ENCODE measurements at places on chromosomes 5 and 9.

DNA sequence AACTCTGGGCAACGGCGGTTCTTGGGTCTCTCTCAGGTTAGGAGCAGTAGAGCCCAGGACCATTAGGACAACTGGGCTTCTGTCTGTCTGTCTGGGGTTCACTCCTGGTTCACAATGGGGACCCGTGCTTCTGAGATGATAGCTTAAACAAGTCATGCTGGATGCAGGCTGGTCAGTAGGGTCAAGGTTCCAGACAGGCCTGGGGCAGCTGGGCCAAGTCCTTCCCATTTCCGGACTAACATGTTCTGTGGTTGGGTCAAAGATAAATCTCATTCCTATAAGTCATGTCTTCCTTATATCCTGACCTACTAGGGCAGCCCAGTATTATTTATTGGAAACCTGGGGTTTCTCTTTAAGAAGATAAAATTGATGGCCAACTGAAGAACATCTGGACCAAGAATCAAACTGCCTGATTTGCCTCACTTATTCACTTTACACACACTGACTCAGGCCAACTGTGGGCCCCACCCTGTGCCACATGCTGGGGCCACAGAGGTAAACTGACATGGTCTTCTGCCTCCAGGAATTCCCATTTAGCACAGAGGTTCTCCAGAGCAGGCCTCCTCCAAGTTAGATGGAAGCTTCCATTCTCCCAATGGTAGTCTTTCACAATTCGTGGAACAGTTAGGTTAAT, 8.3 kb downstream of the HDHD3 start:
- no peak for DNase-seq

DNA sequence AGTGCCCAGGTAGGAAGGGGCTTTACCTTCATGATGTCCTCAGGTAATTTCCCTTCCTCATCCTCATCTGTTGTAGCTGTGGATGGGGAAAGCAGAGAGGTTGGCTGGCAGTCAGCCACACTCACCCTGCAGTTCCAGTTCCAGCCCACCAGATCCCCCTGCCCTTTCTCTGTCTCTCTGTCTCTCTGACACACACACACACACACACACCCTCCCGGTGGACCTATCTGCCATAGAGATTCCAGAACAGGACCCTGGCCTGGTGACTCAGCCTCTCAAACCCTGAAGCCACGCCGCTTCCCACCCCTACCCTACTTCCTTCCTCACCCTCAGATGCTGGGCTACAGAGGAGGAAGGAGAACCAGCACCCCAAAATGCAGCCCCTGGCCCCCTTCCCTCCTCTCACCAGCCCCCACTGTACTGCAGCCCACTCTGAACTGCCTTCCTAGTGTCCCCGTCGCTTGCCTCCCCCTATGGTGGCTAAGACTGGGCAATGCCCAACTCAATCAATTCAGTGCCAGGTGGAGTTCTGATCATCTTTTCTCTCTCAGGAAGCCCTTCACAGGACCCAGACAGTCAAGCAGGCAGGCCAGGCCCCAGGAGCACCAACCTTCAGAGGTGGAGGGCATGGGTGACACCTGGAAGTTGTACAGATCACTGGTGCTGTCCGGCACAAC, 4.8 kb downstream of the IRF1 start:
- DNase-seq: no peak

DNA sequence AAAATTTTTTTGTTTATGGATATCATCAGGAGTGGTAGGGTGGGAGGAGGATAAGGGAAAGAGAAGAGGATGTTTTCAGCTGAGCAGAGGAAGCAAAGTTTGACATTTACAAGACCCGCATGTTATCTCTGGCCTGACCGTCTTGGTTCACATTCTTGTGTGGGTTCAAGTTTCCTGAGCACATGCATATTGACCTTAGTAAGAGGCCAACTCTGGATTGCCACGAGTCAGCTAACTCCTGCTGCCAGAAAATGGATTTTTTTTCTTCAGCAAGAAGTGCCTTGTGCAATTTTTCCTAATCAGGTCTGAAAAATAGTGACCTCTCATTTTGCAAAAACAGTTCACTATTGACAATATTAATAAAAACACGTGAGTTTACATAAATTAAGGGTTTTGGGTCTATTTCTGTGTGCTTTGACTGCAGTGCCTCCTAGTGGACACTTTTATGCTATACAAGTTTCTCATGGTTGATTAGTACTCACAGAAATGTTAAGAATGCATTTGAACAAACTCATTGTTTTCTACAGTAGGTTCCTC, 27.1 kb upstream of the BASP1 start:
- DNase-seq: no peak

DNA sequence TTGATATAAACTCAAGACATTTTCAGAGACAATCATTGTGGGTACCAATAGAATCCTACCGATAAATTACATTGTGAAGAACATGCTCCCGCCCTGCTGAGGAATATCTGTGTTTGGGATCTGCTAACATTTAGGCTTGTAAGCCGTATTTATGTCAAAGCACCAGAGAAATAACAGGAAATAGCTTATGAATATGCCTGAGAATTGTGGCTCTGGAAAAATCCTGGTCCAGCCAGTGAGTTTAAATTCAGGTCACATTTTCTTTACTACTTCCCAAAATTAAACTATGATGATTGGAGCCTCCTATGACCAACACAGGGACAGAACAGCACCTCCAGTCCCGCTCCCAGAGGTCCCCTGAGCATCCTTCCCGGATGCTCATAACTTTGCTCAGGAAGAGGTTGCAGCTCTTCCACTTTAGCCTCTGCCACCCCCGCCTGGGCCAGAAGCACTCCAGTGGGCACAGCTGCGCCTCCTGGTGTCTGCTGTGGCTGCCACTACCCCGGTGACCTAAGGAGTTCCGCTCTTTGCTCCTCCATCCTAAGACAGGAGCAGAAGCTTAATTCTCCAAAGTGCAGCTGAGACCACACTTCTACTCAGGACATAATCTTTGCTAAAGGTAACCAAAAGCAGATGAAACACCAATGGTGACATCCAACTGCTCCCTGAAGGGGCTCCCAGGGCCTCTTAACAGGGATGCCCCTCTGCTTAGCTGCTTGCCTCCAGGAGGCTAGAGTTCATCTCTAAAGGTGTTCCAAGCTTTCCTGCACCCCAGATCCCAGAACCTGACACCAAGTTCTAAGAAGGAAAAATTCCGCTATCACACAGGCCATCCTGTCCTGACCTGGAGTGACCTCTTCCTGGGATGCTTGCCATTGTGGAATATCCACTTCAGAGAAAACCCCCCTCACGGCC, 58.8 kb downstream of the SLC1A1 start:
- DNase-seq: no peak

GRCh38 chr9:1018121-1018520, 32.0 kb upstream of the DMRT2 start:
- DNase-seq: no peak

DNA sequence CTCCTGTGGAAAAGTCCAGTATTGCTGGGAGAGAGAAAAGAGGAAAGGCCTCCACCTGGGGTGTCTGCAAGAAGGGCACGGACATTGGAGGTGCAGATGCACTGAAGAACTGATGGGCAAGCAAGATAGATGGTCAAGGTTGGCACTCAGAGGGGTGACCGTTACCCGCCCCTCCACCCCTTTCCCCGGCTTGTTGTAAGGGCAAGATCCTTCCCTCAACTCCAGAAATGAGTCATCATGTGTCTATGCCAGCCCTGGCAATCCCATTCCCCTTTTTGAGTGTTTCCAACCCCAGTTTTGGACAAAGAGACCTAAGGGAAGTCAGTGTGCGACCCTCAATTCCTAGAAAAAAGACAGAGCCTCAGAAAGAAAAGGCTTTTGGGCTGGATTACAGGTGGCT, 34.9 kb upstream of the ATP6V1G1 start:
- DNase-seq: no peak

DNA sequence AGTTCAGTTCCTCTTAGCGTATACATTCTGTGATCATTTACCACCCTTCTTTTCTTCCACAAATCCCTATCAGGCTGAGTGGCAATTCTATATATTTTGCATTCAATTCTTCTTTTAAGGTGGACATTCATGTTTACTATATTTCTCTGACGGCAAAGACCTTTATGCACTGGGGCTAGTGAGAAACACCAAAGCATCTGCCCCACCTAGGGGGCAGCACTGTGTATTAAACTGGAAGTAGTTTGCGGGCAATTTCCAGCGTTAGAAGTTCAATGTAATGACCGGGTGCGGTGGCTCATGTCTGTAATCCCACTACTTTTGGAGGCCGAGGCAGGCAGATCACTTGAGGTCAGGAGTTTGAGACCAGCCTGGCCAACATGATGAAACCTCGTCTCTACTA, 27.9 kb upstream of the FBXL7 start:
- DNase-seq: no peak

DNA sequence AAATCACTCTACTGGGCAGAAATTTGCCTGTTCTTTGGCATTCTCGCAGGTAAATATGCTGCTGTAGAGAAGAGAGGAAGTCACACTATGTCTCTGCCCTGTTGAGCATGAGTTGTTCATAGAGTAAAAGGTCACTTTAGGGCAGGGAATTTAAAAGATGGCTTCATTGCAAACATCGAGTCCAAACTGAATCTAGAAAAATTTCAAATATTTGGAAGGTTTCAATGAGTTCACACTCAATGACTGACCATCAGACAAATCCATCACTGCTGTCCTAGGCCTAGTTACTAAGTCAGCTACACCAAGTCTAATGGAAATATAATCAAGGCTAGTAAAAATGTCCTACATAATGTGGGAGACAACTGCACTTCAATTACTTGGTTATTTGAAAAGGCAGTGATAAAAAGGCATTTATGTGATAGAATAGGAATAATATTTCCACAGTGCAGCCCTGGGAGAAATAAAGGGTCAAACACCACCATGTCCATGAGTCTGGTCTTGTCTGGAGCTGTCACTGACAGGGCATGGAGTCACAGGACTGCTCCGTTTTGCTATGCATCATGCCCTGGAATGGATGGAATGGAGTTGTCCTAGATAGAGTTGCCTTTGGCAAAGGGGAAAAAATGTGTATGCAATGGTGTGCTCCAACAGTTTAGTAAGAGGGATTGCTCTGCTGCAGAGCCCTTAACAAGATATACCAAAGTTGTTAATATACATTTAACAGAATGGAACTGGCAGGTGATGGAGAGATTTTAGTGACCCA, 218.5 kb upstream of the DAPK1 start:
- no peak for DNase-seq

DNA sequence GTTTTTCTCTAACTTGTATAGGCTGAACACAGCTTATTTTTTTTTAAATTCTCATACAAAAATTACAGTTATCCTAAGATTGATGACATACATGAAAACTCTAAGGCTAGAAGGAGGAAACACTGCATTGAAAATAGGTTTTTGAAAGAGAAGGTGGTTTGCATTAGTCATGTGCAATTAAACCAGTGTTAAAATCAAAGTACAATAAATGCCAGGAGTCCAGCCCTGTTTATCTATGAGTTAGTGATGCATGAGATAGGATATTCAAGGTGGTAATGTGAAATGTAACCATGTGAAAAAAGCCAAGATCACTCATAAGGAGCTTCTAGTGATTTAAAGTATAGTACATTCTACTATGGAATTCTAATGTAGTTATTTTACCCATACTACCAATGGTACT, 444.9 kb upstream of the CYLC2 start:
- DNase-seq: no peak

DNA sequence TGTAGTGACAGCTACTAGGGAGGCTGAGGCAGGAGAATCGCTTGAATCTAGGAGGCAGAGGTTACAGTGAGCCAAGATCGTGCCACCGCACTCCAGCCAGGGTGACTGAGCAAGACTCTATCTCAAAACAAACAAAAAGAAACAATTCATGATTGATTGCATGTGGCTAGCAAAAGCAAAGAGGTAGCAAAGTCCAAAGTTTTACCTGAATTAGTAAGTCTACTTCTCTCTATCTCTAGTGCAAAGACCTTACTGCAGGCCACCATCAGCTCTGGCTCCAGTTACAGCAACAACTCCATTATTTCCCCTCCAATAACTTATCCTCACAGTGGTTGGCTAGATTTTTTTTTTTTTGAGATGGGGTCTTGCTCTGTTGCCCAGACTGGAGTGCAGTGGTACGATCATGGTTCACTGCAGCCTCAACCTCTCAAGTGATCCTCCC, 6.2 kb upstream of the SAR1B start:
- DNase-seq: no peak

GRCh38 chr9:114856942-114857315, 51.1 kb upstream of the TNFSF15 start:
- no peak for DNase-seq

GRCh38 chr5:142913728-142914338, 143.7 kb downstream of the ARHGAP26 start:
- DNase-seq: no peak

GRCh38 chr5:131983244-131983771, 28.1 kb downstream of the ACSL6 start:
- DNase-seq: no peak

GRCh38 chr5:9834871-9835770, 205.0 kb upstream of the TAS2R1 start:
- no peak for DNase-seq

GRCh38 chr9:136111910-136112309, 6.8 kb downstream of the TMEM250 start:
- DNase-seq: no peak

- DNase-seq: no peak
Observed at GRCh38 chr5:15683332-15683731, 183.4 kb downstream of the FBXL7 start.

- no peak for DNase-seq
Observed at GRCh38 chr9:676780-677438, 164.6 kb upstream of the DMRT1 start.

DNA sequence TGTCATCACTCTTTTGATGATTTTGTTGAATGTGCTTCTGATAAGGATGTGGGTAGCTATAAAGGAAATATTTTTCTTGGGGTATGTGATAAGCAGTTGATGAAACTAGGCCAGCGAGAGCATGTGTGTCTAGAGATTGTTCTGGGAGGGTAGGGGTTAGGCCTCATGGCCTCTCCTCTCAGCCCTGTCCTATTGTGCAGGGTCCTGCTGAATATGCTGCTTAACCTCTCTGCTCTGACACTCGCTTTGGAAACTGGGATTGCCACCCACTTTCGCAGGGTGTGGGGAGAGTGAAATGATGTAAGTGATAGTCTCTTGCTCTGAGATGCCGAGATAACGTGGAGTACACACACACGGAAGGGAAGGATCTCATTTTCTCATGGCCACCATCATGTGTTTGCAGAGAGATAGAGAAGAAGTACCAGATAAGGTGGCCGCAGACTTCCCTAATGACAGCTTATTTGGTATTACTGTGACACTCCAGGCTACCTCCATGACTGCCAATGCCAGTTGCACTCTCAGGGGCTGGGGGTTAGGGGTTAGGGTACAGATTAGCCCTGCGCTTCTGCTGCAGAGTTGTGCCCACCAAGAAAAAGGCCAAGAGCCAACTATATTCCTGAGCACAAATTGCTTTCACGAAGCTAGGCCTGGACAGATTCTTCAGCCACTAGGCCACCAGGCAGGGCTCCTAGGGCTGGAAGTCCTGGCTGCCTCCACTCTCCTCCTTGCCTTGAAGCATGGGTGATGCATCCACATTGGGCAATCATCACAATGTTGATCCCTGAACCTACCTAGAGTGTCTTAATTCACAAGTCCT, 25.2 kb upstream of the TNFAIP8 start:
- no peak for DNase-seq

GRCh38 chr9:14780693-14781092, 58.2 kb upstream of the CER1 start:
- DNase-seq: no peak
